ENCODE measurements at places on chromosomes 1 and 21.

DNA sequence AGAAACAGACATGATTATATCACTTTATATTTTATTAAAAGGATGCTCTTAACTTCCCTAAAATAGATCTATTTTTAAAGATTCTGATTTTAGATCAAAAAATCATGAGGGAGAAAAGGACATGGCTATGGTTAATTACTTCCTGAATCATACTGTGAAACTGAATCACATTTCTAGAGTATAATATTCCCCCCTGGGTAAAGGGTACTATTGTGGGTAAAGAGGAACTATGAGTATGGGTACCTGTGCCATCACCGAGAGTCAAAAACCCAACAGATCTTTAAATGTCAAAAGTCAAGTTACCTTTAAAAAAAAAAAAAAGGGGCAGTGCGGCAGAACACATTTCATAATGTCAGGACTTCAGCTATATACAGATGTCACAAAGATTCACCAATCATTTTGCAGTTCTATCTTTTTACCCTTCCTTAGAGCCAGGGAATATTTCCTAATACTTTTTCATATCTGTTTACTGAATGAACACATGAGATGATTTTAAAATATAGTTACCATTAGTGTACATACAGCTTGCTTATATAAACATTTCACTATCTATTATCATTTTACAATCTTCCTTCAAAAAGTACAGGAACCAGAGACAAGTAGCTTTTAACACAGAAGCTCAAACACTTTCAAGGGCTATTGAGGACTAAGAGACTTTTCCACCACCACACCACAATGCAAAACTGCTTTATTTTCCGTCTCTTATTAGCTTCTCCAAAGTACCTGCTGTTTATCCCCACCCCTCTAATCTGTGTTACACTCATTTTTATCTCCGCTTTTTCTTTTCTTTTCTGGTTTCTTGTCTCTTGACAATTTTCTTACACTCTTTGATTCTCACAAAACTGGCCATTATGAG is 45.0 kb downstream of the EVI5 start:
- peak; percentile 25 for DNase-seq

DNA sequence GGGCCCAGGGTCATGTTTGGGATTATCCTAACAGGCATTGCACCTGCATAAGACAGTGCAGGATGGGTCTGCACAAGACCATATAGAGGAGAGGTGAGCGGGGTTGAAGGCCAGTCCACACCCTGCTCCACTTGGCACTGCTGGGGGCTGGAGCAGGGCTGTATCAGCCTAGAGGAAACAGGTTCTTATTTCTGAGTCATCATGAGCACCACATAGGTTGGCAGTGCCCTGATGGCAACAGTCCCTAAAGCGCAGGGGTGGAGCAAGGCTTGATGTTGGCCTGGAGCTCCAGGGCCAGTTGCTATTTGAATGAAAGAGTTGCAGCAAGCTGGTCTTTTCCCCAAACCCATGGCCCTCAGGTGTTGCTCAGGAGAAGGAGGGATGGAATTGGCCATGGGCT is 29.8 kb upstream of the BMP8B start:
- peak; percentile 60 for DNase-seq

DNA sequence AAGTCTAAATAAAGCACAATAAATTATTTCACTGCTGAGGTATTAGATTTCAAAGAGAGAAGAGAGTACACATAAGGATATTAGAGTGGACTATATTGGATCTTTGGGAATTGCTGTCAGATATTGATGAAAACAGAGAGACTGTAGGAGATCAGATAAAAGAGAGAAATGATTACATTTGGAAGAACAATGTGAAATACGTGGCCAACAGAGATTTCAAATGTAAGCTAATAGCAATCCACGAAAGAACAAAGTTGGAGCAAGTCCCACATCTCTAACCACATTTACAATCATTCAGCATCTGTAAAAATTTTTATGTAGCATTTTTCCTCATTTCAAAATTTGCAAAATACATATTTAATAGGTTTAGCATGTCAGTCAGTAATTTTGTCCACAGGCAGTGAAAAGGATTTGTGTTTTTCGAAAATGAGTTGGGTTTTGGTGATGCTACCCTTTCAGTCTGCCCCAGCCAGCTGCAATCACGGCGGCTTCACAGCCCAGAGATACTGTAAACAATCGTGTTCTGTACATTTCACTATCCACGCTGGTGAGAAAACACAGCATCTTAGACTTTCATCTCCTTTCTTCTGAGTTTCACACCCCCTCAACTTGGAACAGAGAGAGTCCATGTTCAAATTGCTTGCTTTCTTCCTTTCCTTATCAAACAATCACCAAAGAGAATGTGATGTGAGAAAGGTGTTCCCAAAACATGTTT is 209.1 kb upstream of the LYPLAL1 start:
- no peak for DNase-seq

DNA sequence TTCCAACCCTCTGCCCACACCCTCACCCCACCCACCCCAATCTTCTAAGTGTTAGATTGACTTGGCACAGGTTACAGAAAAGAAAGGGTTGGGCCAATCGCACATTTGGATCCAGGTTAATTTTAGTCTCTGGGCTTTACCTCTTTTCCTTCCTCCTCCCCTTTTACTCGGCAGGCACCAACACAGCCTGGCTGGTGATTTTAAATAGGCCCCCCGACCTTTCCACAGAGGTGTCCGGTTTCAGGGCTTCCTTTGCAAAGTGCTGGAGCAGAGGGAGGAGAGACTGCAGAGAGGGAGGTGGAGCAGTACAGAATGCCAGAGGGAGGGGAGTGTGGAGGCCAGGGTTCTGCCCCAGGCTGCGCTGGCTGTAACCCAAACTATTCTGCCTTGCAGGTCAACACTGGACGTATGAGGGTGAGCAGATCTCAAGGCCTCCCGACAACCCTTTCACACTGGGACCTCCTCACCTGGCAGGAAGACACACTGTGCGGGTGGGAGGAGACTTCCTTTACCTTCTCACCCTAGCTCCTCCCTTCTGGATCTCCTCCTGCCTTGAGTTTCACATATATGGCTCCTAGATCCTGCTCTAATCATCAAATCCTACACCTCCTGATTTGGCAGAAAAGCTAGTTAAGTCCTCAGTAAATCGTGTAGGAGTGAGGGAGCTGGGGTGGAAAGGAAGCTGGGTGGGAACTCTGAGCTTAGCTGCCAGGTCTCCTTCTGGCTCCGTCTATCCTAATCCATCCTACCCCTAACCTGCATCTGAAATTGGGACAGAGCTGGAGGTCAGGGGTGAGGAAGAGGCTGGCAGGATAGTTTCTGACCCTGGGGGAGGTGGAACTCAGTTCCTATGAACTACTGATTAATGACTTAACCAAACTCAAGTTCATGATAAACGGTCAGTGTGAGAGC is 2.4 kb downstream of the CA14 start:
- no peak for DNase-seq

DNA sequence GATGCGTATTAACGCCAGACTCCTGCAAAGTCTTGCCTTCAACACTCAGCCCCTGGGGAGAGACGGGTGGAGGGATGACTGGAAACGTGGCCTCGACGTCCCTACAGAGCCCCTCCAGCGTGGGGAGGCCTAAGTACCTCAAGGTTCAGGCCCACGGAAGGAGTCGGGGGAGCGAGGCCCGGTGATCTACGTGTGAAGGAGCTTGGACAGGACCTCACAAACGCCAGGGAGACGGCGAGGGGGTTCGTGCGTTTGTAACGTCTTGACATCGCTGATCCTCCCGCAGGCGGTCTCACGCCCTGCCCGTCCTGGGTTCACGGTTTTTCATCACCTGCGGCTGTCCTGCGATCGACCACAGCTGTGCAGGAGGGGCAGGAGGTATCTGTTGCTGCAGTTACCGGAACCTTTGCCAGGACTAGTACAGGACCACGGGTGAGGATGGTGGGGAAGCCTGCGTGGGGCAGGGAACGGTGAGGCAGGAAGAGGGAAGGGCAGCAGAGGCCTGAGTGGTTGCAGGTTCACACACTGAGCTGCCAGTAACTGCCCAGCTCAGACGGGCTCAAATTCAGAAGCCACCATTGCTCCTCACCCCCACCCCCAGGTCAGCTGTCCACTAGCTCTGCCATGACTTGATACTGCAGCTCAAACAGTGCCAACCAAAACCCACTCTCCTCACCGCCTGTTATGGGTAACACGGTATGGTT is 889 bp upstream of the CCNL2 start:
- peak; percentile 68 for DNase-seq

GRCh38 chr1:150148837-150149270 is 862 bp upstream of the PLEKHO1 start:
- DNase-seq = no peak

DNA sequence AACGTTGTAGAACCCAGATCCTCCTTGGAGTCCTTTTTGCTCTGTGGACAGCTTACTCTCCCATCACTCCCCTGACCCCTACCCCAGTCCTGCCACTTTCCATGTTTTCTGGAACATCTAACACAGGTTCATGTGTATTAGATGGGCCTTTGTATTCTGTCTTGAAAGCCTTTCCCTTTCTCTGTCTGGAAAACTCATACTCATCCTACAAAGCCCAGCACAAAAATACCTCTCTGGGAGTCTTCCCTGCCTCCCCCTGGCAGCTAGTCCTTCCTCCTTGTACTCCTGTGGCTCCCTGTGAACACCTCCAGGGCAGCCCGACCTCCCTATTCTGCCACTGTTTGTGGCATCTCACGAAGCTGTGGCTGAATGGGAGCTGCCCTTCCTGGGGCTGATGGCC is 7.8 kb upstream of the HEYL start:
- no peak for DNase-seq

GRCh38 chr1:171188388-171189266 is 3.5 kb downstream of the FMO2 start:
- peak; percentile 84 for DNase-seq

GRCh38 chr1:44294588-44295007 is 60.5 kb downstream of the ERI3 start:
- DNase-seq = peak; percentile 90

DNA sequence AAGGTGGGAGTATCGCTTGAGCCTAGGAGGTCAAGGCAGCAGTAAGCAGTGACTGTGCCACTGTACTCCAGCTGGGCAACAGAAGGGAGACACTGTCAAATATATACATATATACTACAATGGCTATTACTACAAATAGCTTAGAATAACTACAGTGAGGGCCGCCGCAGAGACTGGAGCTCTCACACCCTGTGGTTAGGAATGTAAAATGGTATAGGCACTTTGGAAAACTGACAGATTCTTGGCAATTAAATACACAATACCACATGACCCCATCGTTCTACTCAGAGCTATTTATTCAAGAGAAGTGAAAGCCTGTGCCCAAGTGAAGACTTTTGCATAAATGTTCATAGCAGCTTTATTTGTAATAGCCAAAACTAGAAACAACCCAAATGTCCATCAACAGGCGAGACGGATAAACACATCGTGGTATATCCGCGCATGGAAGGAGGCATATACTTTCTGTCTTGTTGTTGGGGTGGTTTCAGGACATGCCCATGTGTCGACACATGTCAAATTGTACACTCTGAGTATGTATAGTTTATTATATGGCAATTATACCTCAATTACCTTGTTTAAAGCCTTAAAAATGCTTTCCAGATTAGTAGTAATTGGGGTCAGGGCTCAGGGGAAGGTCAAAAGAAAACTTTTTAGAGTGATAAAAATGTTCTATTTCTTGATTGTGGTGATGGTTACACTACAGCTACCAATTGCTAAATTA is 123.4 kb downstream of the RIPK4 start:
- DNase-seq = no peak

GRCh38 chr1:167434306-167434705 is 84.0 kb downstream of the CD247 start:
- DNase-seq = no peak

- DNase-seq = no peak
Observed at GRCh38 chr1:53335661-53336060, 7.8 kb upstream of the LRP8 start.

- no peak for DNase-seq
Observed at GRCh38 chr1:116983112-116983511, 18.4 kb upstream of the CD101 start.

GRCh38 chr21:18058731-18059398 is 185.8 kb upstream of the CHODL start:
- no peak for DNase-seq

DNA sequence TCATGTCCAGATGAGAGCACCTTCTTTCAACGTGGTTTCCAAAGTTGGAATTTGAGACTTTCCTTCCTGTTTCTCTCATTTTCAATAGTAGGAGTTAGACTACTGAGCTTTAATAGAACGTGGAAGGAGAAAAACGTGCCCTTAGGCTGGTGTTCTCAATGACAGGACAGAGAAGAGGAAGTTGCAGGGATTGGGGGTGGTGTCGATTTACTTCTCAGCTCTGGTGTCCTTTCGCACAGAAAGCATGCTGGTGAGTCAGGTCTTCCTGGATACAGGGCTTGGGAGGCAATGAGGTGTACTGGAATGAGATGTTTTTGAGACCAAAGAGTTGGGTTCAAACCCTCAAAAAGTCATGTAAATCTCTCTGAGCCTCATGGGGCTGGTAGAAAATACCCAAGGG is 67.1 kb downstream of the HIVEP3 start:
- no peak for DNase-seq

- DNase-seq = no peak
Observed at GRCh38 chr1:176552217-176552991, 89.4 kb downstream of the PAPPA2 start.

- DNase-seq = no peak
Observed at GRCh38 chr1:101723415-101723814, 273.3 kb downstream of the OLFM3 start.

DNA sequence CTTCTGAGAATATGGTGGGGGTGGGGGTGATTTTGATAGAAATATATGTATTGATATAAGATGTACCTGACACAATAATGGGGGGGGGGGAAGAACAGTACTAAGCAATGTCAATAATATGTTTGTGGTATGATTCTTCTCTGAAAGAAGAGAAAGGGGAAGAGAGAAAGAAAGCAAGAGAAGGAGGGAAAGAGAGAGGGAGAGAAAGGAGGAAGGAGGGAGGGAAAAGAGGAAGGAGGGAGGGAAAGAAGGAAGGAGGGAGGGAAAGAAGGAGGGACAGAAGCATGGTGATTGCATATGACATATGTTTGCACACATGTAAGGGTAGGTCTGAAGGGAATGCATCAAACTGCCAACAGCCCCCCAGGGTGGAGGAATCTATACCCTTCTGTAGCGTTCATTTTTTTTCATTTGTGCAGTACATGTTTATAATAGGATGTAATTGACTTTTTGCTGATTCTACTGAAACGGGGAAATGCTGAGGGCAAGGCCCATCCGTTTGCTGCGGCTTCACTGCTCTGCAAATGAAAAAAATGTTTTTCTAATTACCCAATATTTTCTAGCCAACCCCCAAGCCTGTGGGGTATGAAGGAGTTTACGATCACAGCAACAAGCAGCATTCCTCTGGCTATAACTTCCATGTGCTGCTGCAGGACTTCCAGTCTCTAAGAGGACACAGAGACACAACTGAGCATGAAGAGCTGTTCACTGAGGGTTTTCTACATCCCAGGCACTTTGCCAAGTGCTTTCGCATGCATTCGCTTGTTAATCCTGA is 119.3 kb upstream of the ZC3H12A start:
- no peak for DNase-seq

DNA sequence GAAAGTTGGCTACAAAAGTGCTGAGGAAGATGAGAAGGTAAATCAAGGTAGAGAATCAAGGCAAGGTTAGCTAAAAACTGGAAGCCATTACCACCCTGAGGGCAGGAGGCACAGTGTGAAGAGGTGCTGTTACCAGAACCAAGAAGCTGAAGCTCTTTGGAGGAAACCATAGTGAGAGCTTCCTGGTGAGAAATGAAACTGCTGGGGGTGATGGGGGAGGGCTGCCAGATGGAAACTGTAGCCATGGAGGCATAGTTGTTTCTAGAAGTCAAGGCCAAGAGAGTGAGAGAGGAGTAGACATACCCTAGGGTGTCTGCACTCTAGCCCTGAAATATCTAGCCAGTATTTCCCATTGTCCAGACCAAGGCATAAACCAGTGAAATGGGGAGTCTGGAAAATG is 28.7 kb downstream of the IFI44 start:
- no peak for DNase-seq

- DNase-seq = no peak
Observed at GRCh38 chr1:7320661-7321060, 450.4 kb upstream of the VAMP3 start.
